ENCODE measurements at places on chromosomes 13 and 19. TPM values are rescaled to one million over a fixed set of nuclear protein-coding genes. Genes with fewer than 3 reads are reported as not detected.

- no peak for DNase-seq
- H3K4me3 ChIP-seq = no peak overlapping the region
- H3K36me3 ChIP-seq = no peaks in the 10 kb centered on the region
- H3K27me3 ChIP-seq = peaks cover 4% of the 10 kb centered on the region
These were observed 8.3 kb downstream of the RFX2 start for GRCh38 chr19:6101991-6102390.

KANK3 gene
- total RNA-seq = 109 TPM

- peaks cover 16% of the 10 kb centered on the region for H3K27me3 ChIP-seq
- peak overlapping the region; percentile 91 for H3K4me3 ChIP-seq
- peak; percentile 77 for DNase-seq
These were observed 2.9 kb upstream of the HOOK2 start for GRCh38 chr19:12778017-12778904.

MEDAG gene
- 0.77 TPM for total RNA-seq

DNA sequence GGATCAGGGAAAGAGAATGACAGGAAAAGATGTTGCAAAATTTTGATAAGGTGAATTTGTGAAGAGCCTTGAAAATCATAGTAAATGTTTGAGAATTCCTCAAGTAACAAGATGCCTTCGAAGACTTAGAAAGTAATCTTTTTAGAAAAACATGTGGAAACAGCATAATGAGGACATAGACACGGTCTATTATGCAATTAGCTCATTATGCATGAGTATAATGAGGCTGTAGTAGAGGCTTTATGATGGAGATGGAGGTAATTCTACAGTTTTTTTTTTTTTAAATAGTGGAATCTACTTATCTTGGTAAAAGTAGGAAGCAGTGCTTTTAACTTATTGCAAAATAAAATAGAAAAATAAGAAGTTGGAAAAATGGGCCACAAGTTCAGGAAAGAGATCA is 1329.1 kb upstream of the SPRY2 start:
- DNase-seq = no peak
- no peaks in the 10 kb centered on the region for H3K36me3 ChIP-seq
- no peak overlapping the region for H3K27ac ChIP-seq
- peaks cover 4% of the 10 kb centered on the region for H3K4me1 ChIP-seq

DENND1C gene
- 1.5 TPM for total RNA-seq

DNA sequence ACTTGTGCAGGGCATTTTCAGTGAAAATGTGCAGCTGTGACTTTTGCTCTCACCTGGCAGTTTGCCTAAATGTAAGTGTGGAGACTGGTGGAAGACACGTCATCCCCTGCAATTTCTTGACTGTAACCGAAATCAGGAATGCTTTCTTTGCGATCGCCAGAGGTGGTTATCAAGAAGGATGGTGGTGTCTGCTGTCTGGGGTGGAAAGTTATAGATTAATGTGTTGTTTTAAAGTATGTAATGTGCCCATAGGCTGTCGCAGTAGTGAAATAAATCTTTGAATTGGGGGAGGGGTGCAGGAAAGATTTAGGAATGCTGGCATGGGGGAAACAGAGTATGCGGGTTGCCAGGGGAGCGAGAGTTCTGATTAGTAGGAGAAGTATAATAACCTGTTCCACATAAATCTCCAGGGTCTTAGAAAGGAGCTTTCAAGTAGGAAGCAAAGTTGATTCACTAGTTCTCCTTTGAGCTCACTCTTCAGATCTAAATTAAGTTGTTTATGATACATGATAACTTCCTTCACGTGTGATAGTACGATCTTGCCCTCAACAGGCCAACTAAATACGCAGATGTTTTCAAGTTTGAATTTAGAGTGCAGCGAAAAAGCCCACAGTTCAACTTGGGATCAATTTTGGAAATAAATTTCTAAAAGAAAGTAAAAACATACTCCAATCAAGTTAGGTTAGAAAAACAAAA is 1520.0 kb upstream of the SLC10A2 start:
- H3K27me3 ChIP-seq = no peaks in the 10 kb centered on the region
- H3K4me1 ChIP-seq = no peaks in the 10 kb centered on the region
- H3K4me3 ChIP-seq = no peak overlapping the region

GRCh38 chr19:39341129-39341718 is 997 bp upstream of the SAMD4B start:
- H3K36me3 ChIP-seq = peaks cover 14% of the 10 kb centered on the region
- peaks cover 20% of the 10 kb centered on the region for H3K27me3 ChIP-seq
- peak overlapping the region; percentile 94 for H3K27ac ChIP-seq
- H3K4me1 ChIP-seq = peaks cover 42% of the 10 kb centered on the region
- peak; percentile 31 for DNase-seq

GRCh38 chr13:113457510-113457909 is 4.2 kb upstream of the ADPRHL1 start:
- H3K36me3 ChIP-seq = peaks cover 19% of the 10 kb centered on the region
- no peak overlapping the region for H3K4me3 ChIP-seq
- H3K4me1 ChIP-seq = no peaks in the 10 kb centered on the region
- DNase-seq = no peak

DNA sequence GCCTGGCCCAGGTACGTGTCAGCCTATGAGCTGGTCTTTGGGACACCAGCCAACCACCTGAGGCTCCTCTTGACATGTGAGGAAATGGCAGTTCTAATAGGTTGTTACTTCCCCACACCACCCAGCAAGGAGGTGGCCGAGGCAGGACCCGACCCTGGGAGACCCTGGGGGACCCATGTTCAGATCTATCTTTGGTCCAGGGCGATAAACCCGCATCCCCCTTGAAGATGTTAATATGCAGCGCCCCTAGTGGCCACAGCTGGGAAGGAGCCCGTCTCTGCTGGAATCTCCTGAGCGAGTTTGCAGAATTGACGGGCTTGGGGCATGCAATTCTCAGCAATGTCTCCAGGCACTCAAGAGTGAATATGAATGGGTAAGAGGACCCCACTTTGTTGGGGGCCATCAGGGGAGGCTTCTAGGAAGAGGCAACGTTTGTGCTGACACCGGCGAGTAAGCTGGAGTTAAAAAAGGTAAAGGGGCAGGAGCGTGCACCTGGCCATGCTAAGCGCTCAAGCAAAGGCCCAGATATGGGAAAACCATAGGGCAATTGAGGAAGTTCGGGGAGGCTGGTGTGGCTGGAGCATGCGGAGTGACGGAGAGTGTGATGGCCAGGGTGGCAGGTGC is 1.5 kb upstream of the MYO1F start:
- peaks cover 8% of the 10 kb centered on the region for H3K36me3 ChIP-seq
- H3K27ac ChIP-seq = no peak overlapping the region
- H3K27me3 ChIP-seq = peaks cover 10% of the 10 kb centered on the region

C19orf33 gene
- 2.7 TPM for total RNA-seq

OSCAR gene
- 0.21 TPM for total RNA-seq

DNA sequence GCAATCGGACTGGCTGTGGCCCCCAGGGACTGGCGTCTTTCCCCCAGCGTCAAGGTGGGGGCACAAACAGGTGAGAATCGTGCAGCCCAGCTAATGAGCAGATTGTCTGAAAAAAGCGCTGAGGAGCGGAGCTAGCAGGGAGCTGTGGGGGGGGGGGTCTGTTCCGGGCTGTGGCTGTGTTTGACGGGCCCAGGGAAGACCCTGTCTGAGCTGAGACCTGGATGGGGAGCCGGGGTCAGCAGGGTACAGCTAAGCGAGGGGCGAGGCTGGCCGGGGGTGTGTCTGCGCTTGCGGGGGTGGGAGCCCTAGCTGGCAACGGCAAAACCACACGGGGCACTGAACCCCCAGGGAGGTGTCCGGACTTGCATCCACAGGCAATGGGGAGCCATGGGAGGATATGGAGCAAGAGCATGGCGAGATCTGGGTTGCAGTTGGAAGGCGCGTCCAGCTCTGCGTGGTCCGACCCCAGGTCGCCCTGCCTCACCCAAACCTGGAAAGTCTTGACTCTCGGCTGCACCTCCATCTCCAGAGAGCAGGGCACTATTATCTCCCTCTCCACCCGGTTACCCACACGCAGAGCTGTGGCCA is 4.6 kb downstream of the LINGO3 start:
- no peak overlapping the region for H3K27ac ChIP-seq
- no peak overlapping the region for H3K4me3 ChIP-seq
- H3K27me3 ChIP-seq = peaks cover 2% of the 10 kb centered on the region
- H3K36me3 ChIP-seq = no peaks in the 10 kb centered on the region
- DNase-seq = no peak
- no peaks in the 10 kb centered on the region for H3K4me1 ChIP-seq

DNA sequence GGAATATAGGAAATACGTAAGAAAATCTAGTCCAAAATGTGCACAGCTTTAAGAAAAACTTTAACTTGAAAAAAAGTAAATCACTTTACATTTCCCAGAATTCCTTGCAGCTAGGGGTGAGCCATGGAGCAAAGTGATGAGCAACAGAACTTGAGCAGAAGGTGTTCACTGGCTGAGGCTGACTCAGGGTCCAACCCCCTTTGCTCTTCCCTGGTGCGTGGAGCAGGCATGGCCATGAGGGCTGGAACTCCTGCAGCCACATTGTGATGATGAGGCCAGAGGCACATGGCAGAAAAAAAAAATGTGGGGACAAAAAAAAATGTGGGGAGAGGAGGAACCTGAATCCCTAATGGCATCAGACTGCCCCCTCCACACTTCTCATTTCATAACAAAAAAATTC is 9.9 kb upstream of the PLA2G4C start:
- H3K27ac ChIP-seq = no peak overlapping the region
- peaks cover 21% of the 10 kb centered on the region for H3K36me3 ChIP-seq
- H3K4me3 ChIP-seq = no peak overlapping the region
- peaks cover 12% of the 10 kb centered on the region for H3K27me3 ChIP-seq
- peaks cover 23% of the 10 kb centered on the region for H3K4me1 ChIP-seq

- peaks cover 9% of the 10 kb centered on the region for H3K27me3 ChIP-seq
- no peak overlapping the region for H3K27ac ChIP-seq
- H3K36me3 ChIP-seq = peaks cover 11% of the 10 kb centered on the region
- peaks cover 59% of the 10 kb centered on the region for H3K4me1 ChIP-seq
These were observed 94.1 kb downstream of the STK24 start for GRCh38 chr13:98482476-98483444.
